ENCODE measurements at places on chromosomes 7 and 10. TPM values are rescaled to one million over a fixed set of nuclear protein-coding genes. Genes with fewer than 3 reads are reported as not detected.

The ELMO1 gene
- total RNA-seq, result 86.7 TPM

The SPDYE2 gene
- 0.16 TPM for total RNA-seq

The AOC1 gene
- 0.32 TPM for total RNA-seq

GRCh38 chr7:73437621-73438416 lies 4.2 kb downstream of the FZD9 start:
- no peak for DNase-seq

GRCh38 chr7:44541-44896 lies 147.9 kb upstream of the FAM20C start:
- DNase-seq, result no peak

- no peak for DNase-seq
Measured at GRCh38 chr10:132392811-132393694, 3.9 kb upstream of the PWWP2B start.

DNA sequence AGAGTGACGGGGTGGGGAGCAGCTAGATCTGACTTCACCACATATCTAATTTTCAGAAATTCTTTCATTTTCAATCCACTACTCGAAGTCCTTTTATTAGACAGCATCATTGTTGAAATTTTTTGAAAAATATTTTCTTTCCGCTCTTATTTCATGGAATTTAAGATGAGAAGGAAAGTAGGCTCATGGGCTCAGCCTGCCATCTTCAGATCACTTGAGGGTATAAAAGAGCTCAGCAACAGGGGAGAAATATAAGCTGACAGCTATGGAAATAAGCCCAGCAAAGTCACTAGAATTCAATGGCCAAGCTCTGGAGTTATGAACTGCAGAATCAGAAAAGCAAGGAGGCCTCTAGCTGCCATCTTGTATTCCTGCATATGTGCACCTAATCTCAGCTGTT lies 389.1 kb downstream of the XPNPEP1 start:
- no peak for DNase-seq

GRCh38 chr10:7030134-7030855 lies 380.5 kb downstream of the SFMBT2 start:
- no peak for DNase-seq
